ENCODE measurements at places on chromosomes 2 and 18.

DNA sequence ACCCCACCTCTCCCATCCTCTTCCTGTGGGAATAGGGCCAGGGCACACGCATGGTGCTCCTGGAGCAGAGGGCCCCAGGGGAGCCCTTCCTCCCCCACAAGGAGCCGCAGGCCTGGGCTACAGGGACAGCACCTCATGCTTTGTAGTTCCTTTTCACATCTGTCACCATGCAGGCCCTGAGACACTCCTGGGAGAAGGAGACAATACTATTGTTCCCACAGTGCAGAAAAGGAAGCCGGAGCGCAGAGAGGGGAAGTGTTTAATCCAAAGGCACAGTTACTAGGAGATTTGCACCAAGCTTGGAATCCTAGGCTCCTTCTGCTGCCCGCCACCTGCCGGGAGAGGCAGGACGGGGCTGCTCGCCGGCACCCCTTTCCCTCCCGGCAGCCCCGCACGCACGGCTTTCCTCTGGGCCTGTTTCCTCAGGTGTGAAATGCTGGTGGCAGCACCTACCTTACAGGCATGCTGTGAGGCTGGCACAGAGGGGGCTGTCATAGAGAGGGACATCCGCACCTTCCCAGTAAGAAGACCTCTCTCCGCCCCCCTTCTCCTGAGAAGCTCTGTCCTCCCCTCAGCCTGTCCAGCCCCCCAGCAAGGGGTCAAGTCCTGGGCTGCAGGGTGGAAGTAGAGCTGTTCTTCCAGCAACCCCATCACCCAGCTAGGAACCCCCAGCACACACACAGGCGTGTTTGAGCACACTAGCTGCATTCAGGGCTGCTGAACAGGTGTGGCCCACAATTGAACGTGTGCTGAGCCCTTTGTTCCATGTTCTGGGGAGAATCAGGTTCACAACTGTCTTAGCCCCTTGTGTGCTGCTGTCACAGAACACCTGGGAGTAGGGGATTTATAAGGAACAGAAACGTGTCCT, 62.6 kb downstream of the SMAD7 start:
- no peak for DNase-seq

DNA sequence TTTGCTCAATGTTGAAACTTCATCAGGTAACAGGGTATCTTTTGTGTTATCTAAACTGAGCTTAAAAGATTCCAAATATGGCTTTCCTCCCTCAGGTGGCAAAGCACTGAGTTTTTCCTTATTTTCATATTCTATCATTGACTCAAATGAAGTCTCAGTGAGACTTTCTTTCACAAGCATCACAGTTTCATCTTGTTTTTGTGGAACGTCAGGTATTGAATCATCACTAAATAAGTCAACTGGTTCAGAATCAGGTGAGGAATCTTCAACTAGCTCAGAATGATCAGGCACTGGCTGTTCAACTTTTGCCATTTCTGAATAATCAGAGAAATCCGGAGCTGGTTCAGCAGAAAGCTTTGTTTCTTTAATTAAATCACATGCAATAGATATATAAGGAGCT, 24.6 kb downstream of the RTN4 start:
- no peak for DNase-seq

GRCh38 chr2:202941771-202942170, 29.7 kb downstream of the CARF start:
- no peak for DNase-seq

- no peak for DNase-seq
Observed at GRCh38 chr2:215394102-215394805, 41.6 kb downstream of the FN1 start.

DNA sequence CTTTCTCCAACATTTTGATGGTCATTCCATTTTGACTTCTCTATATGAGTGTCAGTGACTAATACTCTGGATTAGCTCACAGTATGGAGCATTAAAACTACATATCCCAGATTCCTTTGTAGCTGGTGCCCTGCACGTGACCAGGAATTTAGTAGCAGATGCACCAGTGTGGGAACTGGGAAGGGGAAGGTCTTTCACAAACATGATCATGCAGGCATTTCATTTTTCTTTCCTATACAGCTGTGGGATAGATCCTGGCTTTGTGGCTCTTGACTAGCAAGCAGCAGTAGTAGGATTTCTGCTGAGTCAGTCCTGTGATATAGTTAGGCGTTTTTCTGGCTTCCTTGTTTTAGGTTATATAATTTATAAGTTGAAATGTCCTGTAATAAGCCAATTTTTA, 971.0 kb upstream of the CDH2 start:
- no peak for DNase-seq

DNA sequence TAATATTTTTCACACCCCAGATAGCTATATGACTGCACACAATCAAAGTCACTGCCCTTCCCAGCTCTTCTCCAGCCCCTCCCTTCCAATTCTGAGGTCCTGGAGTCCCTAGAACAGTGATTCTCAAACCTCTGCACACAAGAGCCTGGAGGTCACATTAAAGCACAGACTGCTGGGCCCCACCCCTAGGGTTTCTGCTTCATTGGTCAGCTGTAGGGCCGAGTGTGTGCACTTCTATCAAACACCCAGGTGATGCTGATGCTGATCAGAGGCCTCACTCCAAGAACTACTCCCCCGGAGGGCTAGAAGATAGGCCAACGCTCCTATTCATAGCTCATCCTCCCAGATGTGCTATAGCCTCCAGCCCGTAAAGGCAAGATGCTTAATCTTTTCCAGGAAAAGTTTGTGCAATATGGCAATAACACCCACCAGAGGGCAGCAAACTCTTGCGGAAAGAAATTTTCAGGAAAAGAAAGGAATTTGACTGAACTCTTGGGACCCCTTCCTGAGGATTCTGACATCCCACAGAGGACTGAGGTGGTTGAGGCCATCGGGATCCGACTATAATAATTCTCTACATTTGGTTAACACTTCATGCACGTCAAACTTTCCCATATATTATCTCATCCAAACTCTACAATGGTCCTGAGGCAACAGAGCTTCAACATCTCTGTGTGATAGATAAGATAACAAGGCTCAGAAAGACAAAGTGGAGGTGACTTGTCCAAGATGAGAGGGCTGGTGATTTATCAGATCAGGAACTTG, 194.2 kb upstream of the PKDCC start:
- DNase-seq: no peak
